ENCODE measurements at places on chromosomes 16 and 17. TPM values are rescaled to one million over a fixed set of nuclear protein-coding genes. Genes with fewer than 3 reads are reported as not detected.

- no peak for DNase-seq
- peaks cover 33% of the 10 kb centered on the region for H3K27me3 ChIP-seq
- peak overlapping the region; percentile 79 for H3K27ac ChIP-seq
Measured at GRCh38 chr17:81511804-81512561, 616 bp downstream of the ACTG1 start.

- H3K27me3 ChIP-seq: no peaks in the 10 kb centered on the region
- H3K4me3 ChIP-seq: no peak overlapping the region
- H3K4me1 ChIP-seq: peaks cover under 1% of the 10 kb centered on the region
- H3K36me3 ChIP-seq: no peaks in the 10 kb centered on the region
- DNase-seq: no peak
Measured at GRCh38 chr16:565419-566330, 1.1 kb upstream of the NHLRC4 start.

DNA sequence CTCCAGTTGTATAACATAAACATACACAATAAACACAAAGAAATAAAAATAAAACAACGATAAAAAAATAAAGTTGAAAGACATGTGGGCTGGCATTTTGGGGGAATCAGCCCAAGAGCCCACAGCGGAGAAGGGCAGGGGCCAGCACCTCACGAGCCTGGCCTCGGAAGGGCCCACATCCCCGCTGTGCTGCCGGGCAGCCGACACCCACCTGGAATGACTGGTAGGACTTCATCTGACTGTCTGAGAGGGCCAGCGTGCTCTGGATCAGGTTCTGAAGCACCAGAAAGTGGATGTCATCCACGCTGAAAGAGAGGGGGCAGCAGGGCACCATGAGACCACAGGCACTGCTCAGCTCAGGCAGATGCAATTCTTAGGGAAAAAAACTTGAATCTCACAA is 73.5 kb downstream of the GTF3C1 start:
- DNase-seq: no peak
- H3K4me1 ChIP-seq: no peaks in the 10 kb centered on the region
- peaks cover 8% of the 10 kb centered on the region for H3K27me3 ChIP-seq

GRCh38 chr17:75352079-75352569 is 53.4 kb downstream of the GRB2 start:
- H3K4me3 ChIP-seq: no peak overlapping the region
- peaks cover 4% of the 10 kb centered on the region for H3K36me3 ChIP-seq
- DNase-seq: no peak
- H3K4me1 ChIP-seq: peaks cover 20% of the 10 kb centered on the region
- peaks cover 2% of the 10 kb centered on the region for H3K27me3 ChIP-seq

DNA sequence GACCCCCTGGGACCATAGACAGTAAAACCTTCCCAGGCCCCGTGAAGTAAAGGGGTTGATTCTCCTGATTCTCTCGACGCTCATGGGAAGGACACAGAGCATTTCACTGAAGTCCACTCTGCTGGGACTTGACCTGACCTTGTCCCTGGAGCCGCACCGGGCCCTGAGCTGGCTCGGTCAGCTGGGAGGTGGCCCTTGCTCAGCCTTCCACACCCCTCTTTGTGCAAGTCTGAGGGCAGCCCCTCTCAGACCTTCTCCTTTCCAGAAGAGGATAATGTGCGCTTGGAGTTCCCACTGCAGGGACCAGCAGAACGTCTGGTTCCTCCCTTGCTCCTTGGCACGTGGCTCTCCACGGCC is 115.5 kb downstream of the RAP1GAP2 start:
- H3K36me3 ChIP-seq: no peaks in the 10 kb centered on the region
- H3K27ac ChIP-seq: no peak overlapping the region
- no peak overlapping the region for H3K4me3 ChIP-seq
- no peaks in the 10 kb centered on the region for H3K4me1 ChIP-seq
- no peak for DNase-seq
- H3K27me3 ChIP-seq: peaks cover 6% of the 10 kb centered on the region

The SBK1 gene
- 22.9 TPM for total RNA-seq

- H3K36me3 ChIP-seq: peaks cover 11% of the 10 kb centered on the region
- DNase-seq: no peak
- H3K4me1 ChIP-seq: no peaks in the 10 kb centered on the region
- no peak overlapping the region for H3K27ac ChIP-seq
- H3K4me3 ChIP-seq: no peak overlapping the region
Measured at GRCh38 chr17:67696347-67696746, 21.4 kb upstream of the NOL11 start.

- no peak for DNase-seq
- no peak overlapping the region for H3K27ac ChIP-seq
Measured at GRCh38 chr17:42669977-42670788, 6.6 kb downstream of the PLEKHH3 start.

DNA sequence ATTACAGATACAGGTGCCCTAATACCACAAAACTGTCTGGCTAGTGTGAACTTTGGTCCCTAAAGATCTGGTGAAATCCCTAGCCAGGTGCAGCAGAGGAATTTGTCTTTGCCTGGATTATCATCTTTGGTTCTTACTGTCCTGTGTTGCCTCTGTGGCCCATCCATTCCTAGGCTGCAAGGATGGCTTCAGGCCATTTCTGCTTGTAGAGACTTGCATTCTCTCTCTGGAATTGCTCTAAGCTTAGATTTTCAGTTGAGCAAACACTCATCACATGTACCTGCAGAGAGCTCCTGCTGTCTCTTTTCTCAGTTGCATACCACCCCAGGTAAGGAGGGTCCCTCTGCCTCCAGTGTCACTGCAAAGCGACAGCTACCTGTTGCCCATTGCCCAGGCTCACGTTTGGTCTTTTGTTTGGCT is 114.9 kb downstream of the PRKCA start:
- no peaks in the 10 kb centered on the region for H3K36me3 ChIP-seq
- no peaks in the 10 kb centered on the region for H3K27me3 ChIP-seq
- H3K27ac ChIP-seq: no peak overlapping the region
- no peak overlapping the region for H3K4me3 ChIP-seq

GRCh38 chr16:56295739-56296527 is 104.6 kb downstream of the GNAO1 start:
- H3K4me3 ChIP-seq: no peak overlapping the region
- no peaks in the 10 kb centered on the region for H3K27me3 ChIP-seq
- no peak overlapping the region for H3K27ac ChIP-seq
- H3K4me1 ChIP-seq: no peaks in the 10 kb centered on the region

The PRSS8 gene
- total RNA-seq: 3.8 TPM

DNA sequence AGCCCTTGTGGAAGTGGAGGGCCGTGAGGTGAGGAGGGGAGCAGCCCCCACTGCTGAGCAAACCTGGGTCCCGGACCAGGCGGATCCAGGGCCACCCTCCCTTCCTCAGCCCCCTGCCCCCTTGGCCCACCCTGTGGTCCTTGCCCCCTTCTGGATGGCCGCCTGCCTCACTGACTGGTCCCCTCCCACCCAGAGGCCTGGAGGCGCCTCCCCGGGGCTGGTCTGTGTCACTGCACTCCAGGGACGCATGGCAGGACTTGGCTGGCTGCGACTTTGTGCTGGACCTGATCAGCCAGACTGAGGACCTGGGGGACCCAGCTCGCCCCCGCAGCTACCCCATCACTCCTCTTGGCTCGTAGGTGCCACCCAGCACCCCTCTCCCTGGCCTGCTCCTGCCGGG is 19.2 kb upstream of the SMIM5 start:
- peaks cover 12% of the 10 kb centered on the region for H3K36me3 ChIP-seq
- H3K4me1 ChIP-seq: no peaks in the 10 kb centered on the region
- peaks cover 10% of the 10 kb centered on the region for H3K27me3 ChIP-seq
- no peak overlapping the region for H3K27ac ChIP-seq
- no peak overlapping the region for H3K4me3 ChIP-seq

GRCh38 chr17:42311240-42312034 is 23.1 kb downstream of the STAT5A start:
- H3K27ac ChIP-seq: peak overlapping the region; percentile 32
- H3K36me3 ChIP-seq: peaks cover 46% of the 10 kb centered on the region
- H3K4me3 ChIP-seq: peak overlapping the region; percentile 65
- DNase-seq: no peak
- peaks cover 33% of the 10 kb centered on the region for H3K4me1 ChIP-seq
- H3K27me3 ChIP-seq: peaks cover 7% of the 10 kb centered on the region

DNA sequence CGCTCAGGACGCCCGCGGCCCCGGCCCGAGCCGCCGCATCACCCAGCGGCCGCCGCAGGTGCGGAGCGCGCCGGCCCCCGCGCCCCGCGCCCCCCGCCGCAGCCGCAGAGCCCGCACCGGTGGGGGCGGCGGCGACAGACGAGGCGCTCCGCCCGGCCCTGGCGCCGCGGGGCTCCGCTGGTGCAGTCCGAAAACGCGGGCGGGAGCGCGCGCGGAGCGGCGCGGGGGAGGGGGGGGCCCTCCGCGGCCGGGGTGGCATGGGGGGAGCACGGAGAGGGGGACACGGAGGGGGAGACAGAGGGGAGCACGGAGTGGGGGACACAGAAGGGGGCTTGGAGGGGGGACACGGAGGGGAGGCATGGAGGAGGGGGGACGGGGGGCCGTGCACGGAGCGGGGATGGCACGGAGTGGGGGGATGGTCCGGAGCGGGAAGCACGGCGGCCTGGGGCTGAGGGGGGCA is at the start of gene AATK:
TSS of gene AATK (minus strand) at position 189 of the 460 bp plus-strand sequence. CDS start 229 bp downstream, outside the sequence.
- no peak within 1 kb of the TSS for H3K27ac ChIP-seq
- peaks cover 7% of the 10 kb centered on the region for H3K27me3 ChIP-seq
- no peak for DNase-seq

GRCh38 chr16:4376126-4376892 is 4.7 kb downstream of the VASN start:
- peaks cover 18% of the 10 kb centered on the region for H3K4me1 ChIP-seq
- no peaks in the 10 kb centered on the region for H3K36me3 ChIP-seq
- DNase-seq: no peak

DNA sequence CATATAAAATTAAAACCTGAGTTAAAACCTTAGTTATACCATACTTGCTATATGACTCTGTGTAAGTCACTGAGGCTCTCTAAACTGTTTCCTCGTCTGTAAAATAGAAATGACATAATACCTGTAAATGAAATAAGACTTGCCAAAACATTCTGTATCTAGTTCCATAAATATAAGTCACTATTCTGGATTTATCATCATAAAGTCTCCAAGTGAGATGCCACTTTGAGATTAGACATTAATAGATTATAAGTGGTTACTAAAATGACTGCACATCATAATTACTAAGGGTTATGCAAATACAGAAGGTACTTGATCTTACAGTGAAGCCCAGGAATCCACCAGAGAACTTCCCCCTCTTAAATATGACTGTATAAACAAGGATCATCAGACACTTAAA is 12.0 kb upstream of the BRIP1 start:
- no peak for DNase-seq
- no peak overlapping the region for H3K27ac ChIP-seq
- H3K27me3 ChIP-seq: no peaks in the 10 kb centered on the region

GRCh38 chr16:46968063-46968435 is 5.4 kb downstream of the DNAJA2 start:
- H3K4me3 ChIP-seq: no peak overlapping the region
- peaks cover 11% of the 10 kb centered on the region for H3K4me1 ChIP-seq
- H3K36me3 ChIP-seq: peaks cover 17% of the 10 kb centered on the region
- no peak for DNase-seq

- no peak overlapping the region for H3K27ac ChIP-seq
- no peak overlapping the region for H3K4me3 ChIP-seq
- DNase-seq: no peak
- no peaks in the 10 kb centered on the region for H3K4me1 ChIP-seq
Measured at GRCh38 chr16:11398136-11398535, 52.9 kb downstream of the RMI2 start.

DNA sequence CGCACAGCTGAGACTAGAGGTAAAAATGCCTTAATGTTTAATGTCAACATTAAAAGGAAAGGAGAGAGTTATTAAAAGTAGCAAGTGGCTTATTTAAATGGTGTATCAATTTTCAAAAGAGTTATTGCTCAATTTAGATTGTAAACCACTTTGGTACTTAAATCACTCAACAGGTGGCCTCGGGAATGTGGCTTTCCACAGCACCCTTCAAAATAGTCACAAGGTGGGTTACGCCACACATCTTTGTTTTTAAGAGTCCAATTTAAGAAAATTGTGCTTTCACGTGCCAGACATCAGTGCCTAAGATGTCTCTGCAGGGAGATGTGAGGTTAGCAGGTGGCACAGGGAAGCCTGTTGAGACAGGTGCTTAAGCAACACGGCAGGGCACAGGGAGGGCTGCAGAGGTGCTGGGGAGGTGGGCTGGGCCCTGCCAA is 27.5 kb upstream of the ADCY7 start:
- no peak overlapping the region for H3K27ac ChIP-seq
- DNase-seq: no peak
- no peak overlapping the region for H3K4me3 ChIP-seq
- H3K27me3 ChIP-seq: no peaks in the 10 kb centered on the region

The PDILT gene
- total RNA-seq: not detected

The GPRC5B gene
- total RNA-seq: 140 TPM

The KCNH6 gene
- total RNA-seq: 18.6 TPM

- no peaks in the 10 kb centered on the region for H3K27me3 ChIP-seq
- H3K4me1 ChIP-seq: peaks cover 26% of the 10 kb centered on the region
- H3K4me3 ChIP-seq: no peak overlapping the region
- DNase-seq: no peak
- H3K36me3 ChIP-seq: no peaks in the 10 kb centered on the region
Measured at GRCh38 chr16:73176577-73177013, 128.7 kb upstream of the ZFHX3 start.

The CASKIN2 gene
- total RNA-seq: 47.8 TPM

The SALL1 gene
- 45.1 TPM for total RNA-seq

The IRF8 gene
- total RNA-seq: 1.5 TPM

The CD300A gene
- not detected for total RNA-seq

The SOX8 gene
- total RNA-seq: 4.3 TPM

GRCh38 chr16:77373726-77374125 is 61.1 kb downstream of the ADAMTS18 start:
- DNase-seq: no peak
- no peaks in the 10 kb centered on the region for H3K36me3 ChIP-seq
- H3K4me1 ChIP-seq: no peaks in the 10 kb centered on the region
- no peak overlapping the region for H3K4me3 ChIP-seq
- no peaks in the 10 kb centered on the region for H3K27me3 ChIP-seq

DNA sequence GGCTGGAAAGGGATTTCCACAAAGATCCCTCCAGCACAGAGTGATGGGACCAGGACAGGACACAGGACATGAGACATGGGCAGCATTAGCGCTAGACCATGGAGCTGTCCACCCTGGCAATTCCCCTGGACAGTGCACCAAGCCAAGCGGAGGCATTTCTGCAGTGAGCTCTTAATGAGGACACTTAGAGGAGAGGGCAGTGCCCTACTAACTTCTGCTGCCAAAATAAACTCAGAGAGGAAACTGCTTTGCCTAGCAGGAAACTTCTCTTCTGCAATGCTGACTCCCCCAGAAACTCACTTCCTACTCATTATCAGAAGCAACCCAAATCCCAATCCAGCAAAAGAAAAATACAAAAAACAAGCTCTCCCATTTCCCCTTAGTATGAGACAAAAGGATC is 119.2 kb downstream of the HS3ST2 start:
- DNase-seq: peak; percentile 44
- H3K36me3 ChIP-seq: no peaks in the 10 kb centered on the region
- peaks cover 1% of the 10 kb centered on the region for H3K27me3 ChIP-seq
